ENCODE measurements at places on chromosomes 5 and 9.

GRCh38 chr5:159550951-159551350 lies 220.7 kb upstream of the IL12B start:
- no peak for DNase-seq

DNA sequence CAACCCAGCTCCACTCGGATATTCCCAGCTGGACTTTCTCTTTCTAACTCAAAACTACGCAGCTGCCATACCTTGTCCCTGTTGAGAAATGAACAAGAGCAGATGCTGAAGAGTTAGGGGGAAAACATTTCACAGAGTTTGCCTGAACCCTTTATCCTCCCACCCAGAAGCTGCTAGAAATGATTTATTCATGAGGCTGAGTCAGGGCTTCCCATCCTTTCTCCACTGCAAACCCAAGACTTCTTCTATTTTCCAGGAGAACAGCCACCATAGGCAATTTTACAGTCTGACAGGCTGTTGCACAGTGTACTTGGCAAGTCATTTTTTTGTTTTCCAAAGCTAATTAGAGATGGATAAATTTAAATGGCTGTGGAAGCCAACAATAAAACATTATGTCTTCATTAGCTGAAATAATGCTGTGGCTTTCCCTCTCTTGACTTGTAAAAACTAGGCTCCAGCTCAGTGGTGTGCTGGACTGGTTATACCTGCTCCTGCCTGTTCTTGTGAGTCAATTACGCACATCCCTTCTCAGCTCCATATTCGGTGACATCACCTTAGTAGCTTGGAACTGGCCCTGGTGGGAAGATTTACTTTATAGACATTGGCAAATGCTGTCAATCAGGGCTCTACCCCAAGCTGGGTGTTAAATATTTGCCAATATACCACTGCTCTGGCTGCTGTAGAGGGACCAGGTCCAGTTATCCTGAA lies 71.9 kb downstream of the KIF4B start:
- no peak for DNase-seq

DNA sequence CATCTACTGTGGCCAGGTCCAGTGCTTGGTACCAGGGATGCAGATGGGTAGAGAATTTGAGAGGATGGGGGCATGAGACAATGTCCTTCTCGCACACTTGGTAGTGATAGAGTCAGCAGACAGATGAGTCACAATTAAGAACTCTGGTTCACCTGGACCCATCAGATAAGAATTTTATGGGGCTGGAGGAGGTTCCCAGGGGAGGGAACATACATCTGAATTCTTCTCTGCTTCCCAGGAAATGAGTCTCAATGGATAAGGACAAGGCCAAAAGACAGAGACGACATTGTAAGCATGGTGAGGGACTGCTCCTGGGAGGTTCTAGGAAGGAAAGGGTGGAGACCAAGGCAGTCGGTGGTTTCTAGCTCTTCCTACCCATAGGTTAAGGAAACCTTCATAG lies 5.3 kb downstream of the SLC4A9 start:
- DNase-seq: no peak

GRCh38 chr9:120891245-120891883 lies 14.4 kb upstream of the PHF19 start:
- DNase-seq: no peak

DNA sequence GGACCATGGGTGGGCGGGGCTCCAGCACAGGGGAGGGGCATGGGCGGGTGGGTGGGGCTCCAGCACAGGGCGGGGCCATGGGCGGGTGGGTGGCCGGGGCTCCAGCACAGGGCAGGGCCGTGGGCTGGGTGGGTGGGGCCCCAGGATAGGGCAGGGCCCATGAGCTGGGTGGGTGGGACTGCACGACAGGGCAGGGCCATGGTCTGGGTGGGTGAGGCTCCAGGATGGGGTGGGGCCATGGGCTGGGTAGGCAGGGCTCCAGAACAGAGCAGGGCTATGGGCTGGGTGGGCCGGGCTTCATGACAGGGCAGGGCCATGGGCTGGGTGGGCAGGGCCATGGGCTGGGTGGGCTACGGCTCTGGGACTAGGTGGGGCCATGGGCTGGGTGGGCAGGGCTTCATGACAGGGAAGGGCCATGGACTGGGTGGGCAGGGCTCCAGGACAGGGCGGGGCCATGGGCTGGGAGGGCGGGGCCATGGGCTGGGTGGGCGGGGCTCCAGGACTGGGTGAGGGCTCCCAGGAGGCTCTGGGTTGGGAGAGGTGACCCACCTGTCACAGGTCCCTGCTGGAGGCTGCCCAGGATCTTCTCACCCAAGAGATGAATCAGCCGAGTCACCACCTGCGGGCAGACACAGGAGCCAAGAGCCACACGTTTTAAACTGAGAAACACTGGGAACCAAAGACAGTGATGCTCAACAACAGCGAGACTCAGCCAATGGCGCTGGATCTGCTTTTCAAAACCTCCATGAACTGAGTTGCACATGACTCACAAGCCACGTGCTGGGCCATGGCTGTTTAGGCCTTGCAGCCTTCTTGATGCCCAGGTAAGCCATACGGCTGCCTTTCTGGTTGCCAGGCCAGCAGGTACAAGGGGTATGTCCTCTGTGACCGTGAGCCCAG lies 33.6 kb upstream of the NSMF start:
- no peak for DNase-seq

DNA sequence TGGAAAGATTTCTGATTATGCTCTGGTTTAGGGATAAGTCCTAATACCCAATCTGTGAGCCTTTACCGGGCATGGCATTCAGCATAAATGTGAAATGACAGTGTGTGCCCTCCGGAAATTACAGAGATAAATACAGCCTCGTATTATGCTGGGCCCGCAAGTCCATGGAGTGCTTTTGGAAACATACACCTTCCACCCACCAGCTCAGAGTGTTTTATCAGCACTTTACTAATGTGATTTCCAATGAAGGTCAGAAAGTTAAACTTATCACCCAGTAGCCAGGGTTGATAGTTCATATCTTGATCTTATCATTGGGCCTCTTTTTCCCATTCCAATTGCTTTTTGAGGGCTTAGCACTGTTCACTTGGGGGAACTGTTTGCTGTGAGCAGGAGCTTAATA lies 94.8 kb downstream of the SGCD start:
- DNase-seq: no peak

DNA sequence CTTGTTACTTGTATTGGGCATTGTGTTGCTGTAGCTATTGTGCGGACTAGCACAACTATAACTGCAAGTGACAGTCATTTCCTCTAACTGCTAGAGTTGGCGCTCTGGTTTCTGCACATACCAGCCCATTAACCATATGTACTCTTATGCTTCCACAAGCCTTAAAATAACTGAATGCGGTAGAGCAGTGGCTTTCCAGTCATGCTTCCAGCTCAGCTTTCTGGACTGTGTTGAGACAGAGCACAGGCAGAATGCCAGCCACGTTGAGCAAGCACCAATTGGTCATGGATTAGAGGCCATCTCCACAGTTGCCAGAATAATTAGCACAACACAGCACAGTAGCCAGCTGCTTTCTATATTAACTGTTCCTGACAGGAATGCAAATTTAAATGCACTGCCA lies 12.2 kb downstream of the INVS start:
- no peak for DNase-seq

DNA sequence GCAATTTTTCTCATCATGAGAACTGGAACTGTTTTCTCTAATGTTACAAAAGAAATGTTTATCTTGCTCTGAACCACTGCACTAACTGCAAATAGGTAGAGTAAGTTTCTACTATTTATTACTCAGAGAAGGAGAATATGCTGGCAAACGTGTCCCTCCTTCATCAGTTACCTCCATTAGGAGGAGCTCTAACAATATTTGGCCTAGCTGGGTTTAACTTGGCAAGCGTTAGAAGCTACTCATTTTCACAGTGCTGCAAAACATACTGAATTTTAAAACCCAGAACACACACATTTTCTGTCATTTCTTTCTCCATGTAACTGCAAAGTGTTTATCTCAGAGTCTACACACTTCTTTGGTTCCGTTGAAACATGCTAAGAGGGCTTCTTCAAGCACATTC lies 101.0 kb upstream of the GABRG2 start:
- DNase-seq: no peak

Measured in activated CD4-positive, CD25-positive, alpha-beta regulatory T cell (primary cell).